ENCODE measurements at places on chromosomes 5 and 9.
A peak's percentile ranks its signal among the peaks of the same experiment; 100 is the strongest.

- DNase-seq: no peak
Observed at GRCh38 chr5:83471405-83472212, at the start of gene VCAN. Gene VCAN, plus strand, starts transcription at chr5:83471744. Its CDS starts 11,775 bp downstream, at chr5:83483519.

- DNase-seq: no peak
Observed at GRCh38 chr5:95760273-95761191, 29.4 kb downstream of the RHOBTB3 start.

DNA sequence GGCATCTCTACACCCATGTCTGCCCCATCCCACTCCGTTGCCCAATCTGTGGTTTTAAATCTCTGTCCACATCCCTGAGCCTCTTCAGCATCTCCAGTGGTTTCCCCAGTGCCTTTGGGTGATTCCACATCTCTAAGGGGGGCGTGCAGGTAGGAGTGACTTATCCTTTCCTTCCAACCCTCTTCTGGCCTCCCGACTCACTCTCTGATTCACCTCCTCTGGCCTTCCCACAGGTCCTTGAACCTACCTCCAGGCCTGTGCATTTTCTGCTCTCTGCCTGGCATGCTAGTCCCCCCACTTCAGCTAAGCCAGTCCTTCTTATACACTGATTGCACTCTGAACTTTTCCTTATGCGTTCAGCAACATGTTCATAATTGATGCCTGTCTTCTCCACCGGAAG lies 99.0 kb downstream of the RALGPS1 start:
- DNase-seq: no peak

GRCh38 chr5:77935506-77936364 lies 159.6 kb upstream of the TBCA start:
- no peak for DNase-seq

GRCh38 chr9:14935106-14935751 lies 25.0 kb upstream of the FREM1 start:
- no peak for DNase-seq

DNA sequence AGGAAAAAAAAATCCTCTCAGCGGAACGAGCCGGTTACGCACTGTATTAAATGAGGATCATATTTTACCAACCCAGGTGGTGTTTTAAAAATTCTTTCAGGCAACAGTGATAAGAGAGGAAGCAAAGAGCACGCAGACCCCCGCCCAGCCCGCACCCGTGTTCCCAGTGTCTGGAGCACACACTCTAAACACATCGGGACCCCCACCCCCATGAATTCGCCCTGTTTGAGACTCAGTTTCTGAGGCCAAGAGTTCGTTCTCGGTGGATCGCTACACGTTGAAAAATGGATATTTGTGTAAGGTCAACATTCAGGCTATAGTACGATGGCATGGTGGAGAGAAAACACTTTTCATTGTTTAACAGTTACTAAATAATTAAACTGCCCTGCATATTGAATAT lies 196.3 kb downstream of the MEF2C start:
- DNase-seq: no peak

GRCh38 chr9:105047742-105048041 lies 119.7 kb upstream of the ABCA1 start:
- no peak for DNase-seq

DNA sequence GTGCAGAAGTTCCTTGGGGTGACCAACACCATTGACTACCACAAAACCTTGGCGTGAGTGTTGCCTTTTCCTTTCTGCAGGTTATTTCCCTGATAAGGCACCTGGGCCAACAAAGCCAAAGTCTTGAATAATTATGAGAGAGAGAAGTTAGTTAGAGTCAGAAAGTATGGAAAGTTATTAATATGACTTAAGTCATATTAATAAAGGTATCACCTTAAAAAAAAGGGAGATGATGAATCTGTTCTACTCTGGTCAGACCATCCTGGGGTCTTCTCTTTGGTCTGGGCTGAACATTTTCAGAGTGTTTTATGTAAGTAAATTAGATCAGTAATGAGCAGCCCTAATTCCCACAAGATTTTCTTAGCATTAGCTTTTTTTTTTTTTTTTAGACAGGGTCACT lies 41.8 kb downstream of the NDST1 start:
- DNase-seq: no peak

GRCh38 chr9:70479880-70480291 lies 65.4 kb upstream of the KLF9 start:
- DNase-seq: no peak

GRCh38 chr9:122827761-122828093 lies 661 bp downstream of the PDCL start:
- no peak for DNase-seq

DNA sequence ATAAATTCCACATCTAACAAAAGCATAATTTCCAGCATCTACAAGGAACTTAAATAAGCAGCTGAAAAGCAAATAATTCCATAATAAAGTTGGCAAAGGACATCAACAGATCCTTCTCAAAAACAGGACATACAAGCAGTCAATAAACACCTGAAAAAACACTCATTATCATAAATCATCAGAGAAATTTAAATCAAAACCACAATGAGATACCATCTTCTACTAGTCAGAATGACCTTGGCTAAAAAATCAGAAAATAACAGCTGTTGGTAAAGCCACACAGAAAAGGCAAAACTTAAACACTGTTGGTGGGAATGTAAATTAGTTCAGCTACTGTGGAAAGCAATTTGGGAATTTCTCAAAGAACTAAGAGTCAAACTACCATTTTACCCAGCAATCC lies 1371.1 kb upstream of the ACO1 start:
- DNase-seq: no peak

DNA sequence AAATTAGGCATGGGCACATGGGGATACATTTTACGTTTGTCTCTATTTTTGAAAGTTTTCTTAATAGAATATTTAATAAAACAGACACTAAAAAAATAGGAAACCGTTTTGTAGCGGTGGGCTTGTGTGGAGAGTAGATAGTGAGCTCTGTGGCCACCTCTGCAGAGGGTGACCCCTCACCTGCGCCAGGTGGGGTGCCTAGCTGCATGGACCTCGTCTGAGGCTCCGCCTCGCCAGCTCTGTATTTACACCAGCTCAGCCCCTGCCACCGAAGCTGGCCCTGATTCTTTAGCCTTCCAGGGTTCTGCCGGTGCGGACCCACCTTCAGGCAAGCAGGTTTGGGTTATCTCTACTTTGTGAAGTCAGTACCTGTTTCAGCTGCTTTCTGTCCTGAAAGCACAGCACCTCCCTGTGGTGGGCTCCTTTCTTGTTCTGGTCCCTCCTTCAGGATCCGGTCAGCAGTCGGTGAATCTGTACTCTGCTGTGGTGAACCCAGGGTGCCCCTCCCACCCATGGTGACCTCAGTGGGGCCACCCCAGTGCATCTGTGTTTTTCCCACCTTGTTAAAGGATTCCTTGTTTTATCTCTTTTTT lies 105.2 kb upstream of the CACNA1B start:
- no peak for DNase-seq

DNA sequence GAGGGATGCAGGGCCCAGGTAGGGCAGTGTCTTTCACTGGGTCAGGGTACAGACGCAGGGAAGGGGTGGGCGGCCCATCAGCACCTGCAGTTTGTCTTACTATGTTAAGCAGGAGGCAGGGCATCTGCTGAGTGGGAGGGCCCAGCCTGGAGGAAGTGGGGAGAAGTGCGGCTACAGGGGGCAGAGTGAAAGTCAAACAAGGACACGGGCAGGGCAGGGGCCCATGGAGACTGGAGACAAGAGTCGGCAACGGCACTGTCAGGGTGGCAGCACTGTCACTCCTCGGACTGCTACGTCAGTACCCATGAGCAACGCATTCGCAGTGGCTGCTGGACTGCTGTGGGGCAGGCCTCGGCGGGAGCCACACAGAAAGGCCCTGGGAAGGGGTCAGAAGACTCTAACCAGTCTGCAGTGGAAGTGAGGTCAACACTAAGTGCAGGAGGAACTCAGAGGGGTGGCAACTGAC lies 19.7 kb downstream of the CAMSAP1 start:
- peak; percentile 52 for DNase-seq

DNA sequence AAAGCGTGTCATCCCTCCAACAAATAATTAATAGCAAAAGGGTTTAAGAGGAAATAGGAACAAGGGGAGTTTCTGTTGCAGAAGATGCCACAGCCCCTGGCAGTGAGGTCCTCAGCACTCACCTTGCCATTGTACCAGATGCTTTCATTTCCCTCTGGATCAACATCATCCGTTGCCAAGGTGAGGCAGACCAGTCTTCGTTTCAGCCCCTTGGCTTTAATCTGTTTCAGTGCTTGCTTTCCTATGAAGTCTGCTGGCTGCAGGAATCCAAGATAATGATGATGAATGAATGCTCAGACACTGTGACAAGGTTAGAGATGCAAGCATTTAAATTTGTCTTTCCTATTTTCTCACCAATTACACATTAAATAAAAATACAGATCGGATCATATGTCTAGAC lies 20.0 kb upstream of the ARSB start:
- no peak for DNase-seq

GRCh38 chr9:17361378-17361777 lies 217.5 kb upstream of the SH3GL2 start:
- DNase-seq: no peak

GRCh38 chr5:67119010-67119409 lies 77.6 kb downstream of the CD180 start:
- DNase-seq: no peak

DNA sequence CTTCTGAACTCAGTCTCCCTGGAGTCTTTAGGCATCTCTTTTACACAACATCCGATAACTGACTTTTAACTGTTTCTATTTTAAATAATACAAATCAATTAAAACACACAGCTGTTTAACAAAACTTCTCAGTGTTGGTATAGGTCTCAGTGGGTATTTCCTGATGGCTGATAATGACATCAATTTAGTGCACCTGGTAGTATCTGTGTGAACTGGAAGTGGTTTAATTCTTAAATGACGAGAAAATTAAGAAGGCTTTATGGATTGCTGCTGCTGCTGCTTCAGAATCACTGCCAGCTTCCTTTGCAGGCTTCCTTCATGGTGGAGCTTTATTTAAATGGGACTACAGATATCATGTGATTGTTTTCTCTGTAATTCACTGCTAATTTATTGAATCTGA lies 92.3 kb downstream of the RPS23 start:
- no peak for DNase-seq

GRCh38 chr5:35853631-35854030 lies 3.1 kb upstream of the IL7R start:
- DNase-seq: peak; percentile 61

DNA sequence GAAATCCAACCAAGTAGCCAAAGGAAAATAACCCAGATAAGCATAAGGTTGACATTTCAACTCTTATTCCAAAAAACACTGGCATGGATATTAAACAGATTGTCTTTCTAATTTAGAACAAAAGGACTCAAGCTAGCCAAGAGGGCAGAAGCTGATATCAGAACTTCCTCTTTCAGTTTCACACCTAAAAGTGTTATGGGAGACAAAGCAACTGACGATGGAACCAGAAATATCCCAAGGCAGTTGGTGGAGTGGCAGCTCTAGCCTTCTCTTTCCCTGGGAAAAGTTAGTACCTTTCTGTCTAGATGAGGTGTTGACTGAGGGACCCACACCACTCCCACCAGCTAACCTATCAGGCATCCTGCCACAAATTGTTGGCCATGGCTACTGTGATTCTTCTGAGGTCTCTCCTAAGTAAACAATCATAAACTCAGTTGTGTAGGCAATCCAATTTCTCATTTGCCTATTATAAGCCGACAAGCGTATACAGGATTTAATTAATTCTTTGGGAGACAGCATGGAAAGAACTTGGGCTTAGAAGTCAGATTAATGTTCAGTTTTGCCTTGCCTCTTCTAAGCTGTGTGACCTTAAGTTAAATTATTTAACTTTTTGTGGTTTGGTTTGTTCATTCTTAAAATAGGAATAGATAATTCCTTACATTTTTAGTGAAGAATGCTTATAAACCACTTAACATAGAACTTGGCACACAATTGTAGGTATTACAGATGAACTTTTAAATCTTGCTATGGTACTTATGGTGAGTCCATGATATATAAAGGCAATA lies 110.9 kb upstream of the ADAMTSL1 start:
- no peak for DNase-seq

GRCh38 chr9:114431770-114432169 lies 44.0 kb upstream of the AKNA start:
- no peak for DNase-seq

DNA sequence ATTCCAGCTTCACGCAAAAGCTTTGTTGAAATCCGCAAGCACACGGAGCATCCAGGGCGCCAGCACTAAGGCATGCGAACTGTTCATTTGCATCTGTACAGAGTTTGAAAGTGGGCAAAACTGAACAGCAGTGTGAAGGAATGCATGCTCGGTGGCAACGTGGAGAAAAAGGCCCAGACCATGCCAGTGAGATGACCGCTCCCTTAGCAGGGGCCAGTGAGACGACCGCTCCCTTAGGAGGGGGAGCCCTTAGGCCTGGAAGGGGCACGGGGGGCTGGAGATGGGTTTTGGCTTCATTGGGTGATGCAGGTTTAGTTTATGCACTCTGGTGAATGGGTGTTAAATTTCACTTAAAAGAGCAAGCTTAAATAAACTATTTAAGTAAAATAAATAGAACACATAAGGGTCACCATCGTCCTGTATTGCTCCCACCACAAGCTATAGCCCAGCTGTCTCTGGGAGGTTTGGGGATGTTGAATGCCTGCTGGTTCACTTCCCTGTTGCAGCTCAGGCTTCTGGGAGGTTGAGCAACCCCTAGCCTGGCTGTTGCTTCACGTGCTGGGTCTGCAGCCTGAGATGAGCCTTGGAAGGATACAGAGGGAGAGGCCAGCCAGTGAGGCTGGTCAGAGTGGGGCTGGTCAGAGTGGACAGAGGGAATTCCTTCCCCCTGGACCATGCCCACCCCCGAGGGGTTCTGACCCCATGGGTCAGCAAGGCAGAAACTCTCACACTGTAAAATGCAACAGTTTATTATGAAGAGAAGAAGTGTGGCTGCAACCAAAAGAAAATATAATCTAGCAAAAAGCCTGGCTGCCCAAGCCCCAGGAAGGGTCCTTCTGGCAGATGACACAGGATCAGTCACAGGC lies 4.6 kb upstream of the FCN1 start:
- no peak for DNase-seq

GRCh38 chr5:148471379-148471778 lies 87.6 kb downstream of the FBXO38 start:
- DNase-seq: no peak

DNA sequence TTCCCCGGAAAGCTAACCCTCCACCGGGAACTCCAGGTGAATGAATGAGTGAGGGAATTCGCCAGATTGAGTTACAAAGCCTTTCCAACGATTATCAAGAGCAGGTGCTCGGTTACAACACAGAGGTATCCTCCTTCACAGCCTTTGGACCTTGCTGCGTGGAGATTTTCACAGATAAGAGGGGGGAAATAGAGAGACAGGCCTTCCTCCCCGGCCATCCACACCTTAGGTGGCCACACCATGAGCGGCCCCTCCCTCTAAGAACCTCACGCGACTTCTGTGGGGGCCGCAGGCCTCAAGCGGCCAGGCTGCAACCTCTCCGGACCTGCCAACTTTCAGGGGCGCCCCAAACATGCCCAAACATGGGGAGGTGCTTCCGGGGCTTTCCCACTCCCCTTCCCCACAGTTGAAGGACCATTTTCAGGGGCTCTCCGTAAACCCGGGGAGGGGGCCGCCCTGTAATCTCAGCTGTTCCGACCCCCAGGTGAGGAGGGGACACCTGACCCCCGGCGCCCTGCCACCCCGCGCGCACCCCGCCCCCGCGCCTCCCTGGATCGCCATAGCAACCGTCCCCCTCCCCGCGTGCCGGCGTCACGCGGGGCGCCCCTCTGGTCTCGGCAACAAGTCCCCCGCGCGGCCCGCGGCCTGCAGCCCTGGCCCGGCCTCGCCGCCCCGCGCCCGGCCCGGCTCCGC lies 603 bp downstream of the DENND1A start:
- DNase-seq: peak; percentile 50

GRCh38 chr5:38329132-38329715 lies 70.9 kb downstream of the EGFLAM start:
- DNase-seq: no peak

GRCh38 chr5:107812570-107813141 lies 141.9 kb upstream of the EFNA5 start:
- DNase-seq: no peak

- DNase-seq: no peak
Observed at GRCh38 chr5:110371725-110372041, 354.8 kb downstream of the TMEM232 start.

Data from activated CD8-positive, alpha-beta memory T cell treated with anti-CD3 and anti-CD28 coated beads, Interleukin-2, amount 50 U/mL, for 4 hours (primary cell).